Upper lobe of right lung (tissue), 1 donor: ENCODE measurements at places on chromosomes 11 and 22.

DNA sequence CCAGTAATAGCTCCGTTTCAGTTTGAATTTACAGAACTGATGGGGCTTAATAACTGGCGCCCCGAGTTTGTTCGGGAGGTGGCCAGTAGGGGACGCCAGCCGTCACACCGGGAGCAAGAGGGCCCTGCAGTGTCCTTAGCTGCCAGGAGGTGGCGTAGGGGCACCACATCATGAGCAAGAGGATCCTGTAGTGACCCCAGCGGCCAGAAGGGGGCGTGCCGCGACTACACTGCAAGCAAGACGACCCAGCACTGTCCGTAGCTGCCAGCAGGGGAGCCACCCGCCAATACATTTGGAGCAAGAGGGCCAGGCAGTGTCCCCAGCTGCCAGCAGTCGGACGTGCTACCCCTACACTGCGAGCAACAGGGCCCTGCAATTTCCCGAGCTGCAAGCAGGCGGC is 663.7 kb upstream of the B3GAT1 start:
- DNase-seq, result peak; percentile 86

DNA sequence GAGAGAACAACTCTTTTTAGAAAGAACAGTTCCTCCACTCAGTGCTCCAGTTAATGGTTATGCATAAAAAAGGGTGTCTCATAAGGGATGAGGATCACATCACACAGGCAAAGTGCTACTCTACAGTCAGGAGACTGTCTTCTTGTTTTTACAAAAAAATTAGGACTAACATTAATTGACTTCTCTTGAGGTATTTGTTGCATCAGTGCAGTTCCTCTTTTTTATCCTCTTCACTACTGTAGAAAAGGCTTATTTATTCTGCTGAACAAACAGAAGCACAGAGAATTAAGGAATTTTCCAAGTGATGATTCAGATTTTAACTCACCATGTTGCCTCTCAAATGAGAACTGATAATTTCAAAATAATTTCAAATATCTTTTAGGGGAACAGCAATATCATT is 1.9 kb downstream of the MMP8 start:
- no peak for DNase-seq

DNA sequence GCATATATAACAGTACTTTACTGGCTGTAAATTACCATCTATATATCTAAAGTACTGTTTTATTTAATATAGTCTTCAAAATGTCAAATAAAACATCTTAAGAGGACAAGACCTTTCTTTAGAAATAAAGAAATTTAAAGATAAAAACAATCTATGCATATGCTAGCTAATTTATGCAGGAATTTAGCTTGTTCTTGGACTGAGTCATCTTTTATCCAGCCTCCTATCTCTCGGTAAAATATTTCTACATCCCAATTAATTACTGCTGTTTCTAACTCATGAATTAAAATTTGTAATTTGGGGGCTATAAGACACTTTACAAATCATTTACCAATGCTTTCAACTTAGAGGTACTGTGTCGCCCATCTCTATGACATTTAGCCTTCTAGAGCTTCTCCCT is 72.8 kb upstream of the DDI1 start:
- no peak for DNase-seq

- DNase-seq, result no peak
Measured at GRCh38 chr11:84022695-84023094, 736.5 kb upstream of the CCDC90B start.

DNA sequence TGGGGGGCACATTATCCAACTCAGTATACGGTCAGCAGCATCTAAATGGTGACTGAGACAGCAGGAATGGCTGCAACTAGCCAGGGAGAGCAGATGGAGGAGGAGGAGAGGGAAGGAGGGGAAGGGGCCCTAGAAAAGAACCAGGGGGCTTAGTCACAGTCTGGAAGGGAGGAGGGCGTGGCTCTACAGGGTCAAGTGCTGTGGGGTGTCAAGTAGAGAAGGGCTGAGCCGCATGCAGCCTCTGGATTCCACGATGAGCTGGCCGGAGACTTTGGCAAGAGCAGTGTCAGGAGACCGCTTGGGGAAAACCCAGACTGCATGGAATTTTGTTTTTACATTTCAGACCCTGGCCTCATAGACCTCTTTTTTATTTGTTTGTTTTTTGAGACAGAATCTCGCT is 25.8 kb upstream of the PPFIA1 start:
- DNase-seq, result no peak

DNA sequence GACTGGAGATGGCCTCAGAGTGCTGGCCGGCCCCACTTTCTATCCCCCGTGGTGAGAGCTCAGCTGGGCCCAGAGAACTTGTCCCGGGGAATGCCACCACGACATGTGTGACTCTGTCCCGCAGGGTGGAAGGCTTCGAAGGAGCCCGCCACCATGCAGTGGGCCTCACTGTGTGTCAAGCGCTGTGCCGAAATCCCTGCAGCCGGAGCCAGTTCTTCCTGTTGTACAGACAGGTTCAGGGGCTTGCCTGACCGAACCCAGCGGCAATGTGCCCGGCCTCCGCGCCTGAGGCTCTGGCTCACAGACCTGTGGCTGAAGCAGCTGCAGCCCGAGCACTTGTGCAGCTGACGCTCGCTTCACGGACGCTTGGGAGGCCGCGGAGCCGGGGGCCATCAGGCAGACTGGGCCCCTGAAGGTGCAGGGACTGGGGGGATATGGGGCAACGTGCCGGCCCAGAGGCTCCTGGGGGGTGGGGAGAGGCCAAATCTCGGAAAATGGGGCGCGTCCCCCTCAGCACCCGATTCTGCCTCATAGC is 650 bp downstream of the PPM1F start:
- DNase-seq, result peak; percentile 78

- no peak for DNase-seq
Measured at GRCh38 chr11:17459236-17459896, 17.3 kb downstream of the ABCC8 start.

- peak; percentile 59 for DNase-seq
Measured at GRCh38 chr11:77081976-77082836, 15.4 kb downstream of the CAPN5 start.

GRCh38 chr11:132623511-132623910 is 908.8 kb downstream of the OPCML start:
- DNase-seq, result no peak

GRCh38 chr22:28948424-28948823 is 65.1 kb downstream of the ZNRF3 start:
- DNase-seq, result no peak

DNA sequence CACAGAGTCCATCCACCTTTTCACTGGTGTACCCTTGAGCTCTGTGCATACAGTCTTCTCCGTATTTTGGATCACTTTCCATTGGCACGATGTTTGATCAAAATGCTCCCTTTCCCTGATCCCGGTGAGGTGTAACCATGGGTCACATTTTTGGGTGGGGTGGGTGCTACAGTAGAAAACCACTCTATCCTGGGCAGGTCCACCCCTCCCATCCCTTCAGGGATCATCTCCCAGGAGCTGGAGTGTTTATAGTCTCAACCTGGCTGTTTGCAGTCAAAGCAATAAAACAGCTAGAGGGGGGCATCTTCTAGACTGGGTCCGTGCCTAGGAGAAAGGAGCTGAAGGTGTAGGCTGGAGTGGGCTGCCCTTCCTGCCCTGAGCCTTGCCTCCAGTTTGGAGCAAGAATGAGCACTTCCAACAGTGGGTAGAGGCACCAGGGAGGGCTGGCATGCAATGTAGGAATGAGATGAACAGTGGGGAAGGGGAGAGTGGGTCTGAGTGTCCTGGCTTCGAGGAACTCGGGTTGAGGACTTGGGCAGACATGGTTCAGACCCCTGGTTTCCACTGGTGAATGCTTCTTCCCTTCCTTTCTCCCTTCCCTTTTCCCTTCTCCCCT is 38.8 kb downstream of the RNF141 start:
- DNase-seq, result no peak

- DNase-seq, result no peak
Measured at GRCh38 chr22:45154383-45154782, 9.3 kb upstream of the NUP50 start.

- no peak for DNase-seq
Measured at GRCh38 chr22:32849501-32849900, 48.0 kb downstream of the TIMP3 start.

- no peak for DNase-seq
Measured at GRCh38 chr11:120326228-120326627, 1.1 kb downstream of the TLCD5 start.

- no peak for DNase-seq
Measured at GRCh38 chr11:120489799-120490198, 21.7 kb upstream of the GRIK4 start.

- DNase-seq, result no peak
Measured at GRCh38 chr22:28063656-28064055, 144.6 kb upstream of the PITPNB start.

DNA sequence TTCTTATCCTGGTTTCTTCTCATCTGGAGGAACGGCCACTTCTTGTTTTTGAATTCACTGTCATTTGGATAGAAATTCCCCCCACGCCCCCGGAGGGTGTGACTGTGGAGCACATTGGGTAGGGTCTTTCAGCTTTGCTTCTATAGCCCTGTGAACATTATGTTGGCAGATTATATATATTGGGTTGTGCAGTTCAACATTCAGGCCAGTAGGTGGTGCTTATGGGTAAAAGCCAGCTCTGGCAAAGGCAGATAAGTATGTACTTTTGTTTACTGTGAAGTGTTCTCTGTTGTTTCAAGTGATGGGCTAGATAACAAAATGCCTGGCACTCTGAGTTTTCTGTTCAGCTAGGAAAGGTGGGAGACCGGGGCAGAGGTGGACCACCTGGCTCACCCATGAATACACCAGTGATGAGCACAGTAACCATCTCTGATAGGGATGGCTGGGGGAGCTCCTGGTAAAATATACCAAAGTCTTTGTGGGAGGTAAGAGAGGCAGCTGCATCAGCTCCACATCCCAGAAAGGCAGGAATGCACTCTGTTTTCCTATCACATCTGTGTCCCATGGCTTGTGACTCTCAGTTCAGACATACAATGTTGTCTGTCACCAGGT is 1348.2 kb upstream of the RAG2 start:
- no peak for DNase-seq

- no peak for DNase-seq
Measured at GRCh38 chr11:80638296-80638695, 1197.5 kb upstream of the TENM4 start.

- DNase-seq, result no peak
Measured at GRCh38 chr22:36356708-36357624, 30.8 kb downstream of the MYH9 start.

GRCh38 chr22:32528316-32528715 is 53.7 kb downstream of the FBXO7 start:
- DNase-seq, result no peak

DNA sequence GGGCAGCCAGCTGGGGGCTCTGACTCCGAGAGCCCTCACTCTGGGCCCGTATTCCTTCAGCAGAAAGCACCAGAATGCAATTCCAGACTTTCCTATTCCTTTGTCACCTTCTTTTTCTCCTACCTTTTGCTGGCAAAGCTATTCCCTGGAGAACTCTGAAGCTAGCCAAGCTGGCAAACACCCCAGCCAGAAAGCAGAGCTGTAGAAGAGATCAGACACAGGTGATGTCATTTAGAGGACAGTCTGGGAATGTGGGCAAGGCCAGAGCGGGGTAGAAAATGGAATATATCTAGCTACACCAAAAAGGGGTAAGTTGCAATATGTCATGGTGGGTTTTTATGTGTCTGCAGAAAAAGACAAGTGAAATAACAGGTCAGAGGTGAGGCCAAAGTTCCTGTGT is 205.1 kb downstream of the NXPE2 start:
- no peak for DNase-seq

DNA sequence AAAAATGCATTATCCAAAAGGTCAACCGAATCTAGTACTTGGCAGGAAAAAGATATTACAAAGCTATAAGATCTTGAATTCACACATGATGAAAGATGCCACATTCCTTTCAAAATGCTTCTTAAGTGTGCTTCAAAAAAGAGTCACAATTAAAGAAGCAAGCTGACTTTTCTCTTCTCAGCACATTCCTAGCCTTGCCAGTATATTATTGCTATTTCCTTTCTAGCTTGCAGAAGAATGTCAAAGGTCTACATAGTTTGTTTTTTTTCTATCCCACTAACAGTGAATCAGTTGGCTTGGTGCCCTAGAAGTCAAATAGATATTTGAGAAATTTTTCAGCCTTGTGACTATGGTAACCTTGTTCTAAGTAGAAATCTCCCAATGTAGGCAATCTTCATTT is 56.8 kb downstream of the GUCY1A2 start:
- no peak for DNase-seq

DNA sequence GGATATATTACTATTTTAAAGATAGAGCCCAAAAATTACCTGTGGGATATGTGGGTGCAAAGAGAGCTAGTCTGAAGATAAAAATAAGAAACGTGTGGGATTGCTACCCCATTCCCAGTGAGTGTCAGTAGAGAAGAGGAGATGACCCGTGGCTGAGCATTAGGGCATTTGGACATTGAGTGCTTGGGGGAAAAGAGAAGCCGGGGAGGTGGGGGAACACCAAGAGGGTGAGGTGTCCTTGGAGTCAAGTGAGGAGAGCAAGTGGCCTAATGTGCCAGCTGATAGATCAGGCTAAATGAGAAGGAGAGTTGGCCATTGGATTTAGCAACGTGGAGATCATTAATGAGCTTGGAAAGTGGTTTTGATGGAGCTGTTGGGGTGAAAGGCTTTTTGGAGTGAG is 1.2 kb downstream of the POLR2F start:
- DNase-seq, result no peak

GRCh38 chr11:62732830-62733229 is 4.5 kb downstream of the TTC9C start:
- DNase-seq, result no peak
